Cardiac fibroblast (primary cell): ENCODE measurements at places on chromosomes 2 and 18.

- no peak for DNase-seq
Measured at GRCh38 chr18:74147491-74147778, 199 bp downstream of the FBXO15 start.

DNA sequence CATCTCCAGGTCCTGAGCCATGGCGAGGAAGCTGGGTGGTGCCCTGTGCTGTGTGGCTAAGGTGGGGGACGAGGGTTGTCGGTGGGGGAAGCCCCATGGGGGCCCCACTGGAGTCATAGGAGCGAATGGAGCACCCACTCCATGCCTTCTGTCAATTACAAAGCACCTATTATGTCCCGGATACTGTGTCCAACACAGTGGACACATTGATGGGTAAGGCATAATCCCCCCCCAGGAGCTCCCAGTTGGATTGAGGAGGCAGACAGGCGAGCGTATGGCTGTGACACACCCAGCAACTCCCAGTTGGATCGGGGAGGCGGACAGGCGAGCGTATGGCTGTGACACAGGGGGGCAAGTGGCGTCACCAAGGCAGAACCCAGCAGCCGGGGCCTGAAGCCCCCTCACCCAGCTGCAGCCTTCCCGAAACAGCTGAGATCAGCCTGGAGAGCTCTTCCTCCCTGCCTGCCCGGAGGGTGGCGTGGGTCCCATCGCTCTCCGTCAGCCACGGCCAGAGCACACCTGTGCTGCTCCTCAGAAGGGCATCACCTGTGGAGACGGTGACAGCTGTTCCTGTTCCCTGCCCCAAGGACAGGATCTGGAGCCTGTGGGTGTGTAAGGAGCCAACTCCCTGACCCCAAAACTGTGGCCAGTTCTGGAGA lies 69.6 kb downstream of the HPCAL1 start:
- no peak for DNase-seq

DNA sequence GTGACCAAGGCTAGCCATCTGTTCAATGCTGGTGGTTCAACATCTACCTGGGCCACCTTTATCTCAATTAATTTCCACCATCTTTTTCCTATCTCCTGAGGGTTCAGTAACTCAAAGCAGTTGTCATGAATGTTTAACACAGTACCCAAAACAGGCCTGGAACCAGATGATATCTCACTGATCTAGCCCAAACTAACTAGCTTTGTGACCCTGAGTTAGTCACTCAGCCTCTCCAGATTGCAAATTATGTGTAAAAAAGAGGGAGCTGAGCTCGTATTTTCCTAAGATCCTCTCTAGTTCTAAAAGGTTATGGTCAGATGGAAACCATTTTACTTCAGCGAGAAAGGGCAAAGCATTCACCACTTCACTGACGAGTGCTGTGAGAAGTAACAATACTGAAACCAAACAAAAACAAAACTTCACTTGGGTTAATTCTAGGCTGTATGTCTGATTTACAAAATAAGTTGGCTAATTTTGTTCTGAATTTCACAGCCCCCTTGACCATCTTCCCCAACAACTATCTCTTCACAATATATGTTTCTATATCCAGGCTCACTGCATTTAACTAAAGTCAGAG lies 14.8 kb downstream of the SPRED2 start:
- no peak for DNase-seq

DNA sequence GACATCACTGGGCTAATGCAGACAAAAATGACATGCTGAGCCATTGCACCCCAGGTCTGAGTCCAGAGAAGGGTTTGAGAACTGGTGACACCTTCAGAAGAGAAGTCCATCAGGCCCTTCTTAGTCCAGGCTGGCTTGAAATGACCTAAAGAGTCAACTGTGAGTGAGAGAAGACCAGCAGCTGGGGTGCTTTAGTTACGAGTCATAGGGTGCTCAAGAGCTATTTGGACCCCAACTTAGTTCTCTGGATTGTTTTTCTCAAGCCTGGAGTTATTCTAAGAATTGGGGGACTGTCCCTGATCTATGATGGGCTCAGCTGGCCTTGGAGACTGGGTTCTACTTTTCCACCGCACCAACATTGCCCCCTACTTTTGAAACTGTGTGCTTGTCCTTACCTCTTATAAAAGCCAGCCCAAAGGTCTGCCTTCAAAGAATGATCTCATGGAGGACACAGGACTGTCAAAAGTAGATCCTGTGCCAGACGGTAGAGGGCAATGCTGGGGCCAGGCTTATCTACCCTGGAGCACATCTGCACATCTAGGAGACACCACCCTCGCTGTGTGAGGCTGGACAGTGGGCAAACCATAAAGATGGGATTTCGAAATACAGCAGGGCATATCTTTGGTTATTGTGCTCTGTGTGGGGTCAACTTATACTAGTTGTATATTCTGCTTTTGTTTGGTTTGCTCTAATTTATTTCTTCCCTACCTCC lies 333.0 kb upstream of the SLC14A2 start:
- DNase-seq, result peak; percentile 1

DNA sequence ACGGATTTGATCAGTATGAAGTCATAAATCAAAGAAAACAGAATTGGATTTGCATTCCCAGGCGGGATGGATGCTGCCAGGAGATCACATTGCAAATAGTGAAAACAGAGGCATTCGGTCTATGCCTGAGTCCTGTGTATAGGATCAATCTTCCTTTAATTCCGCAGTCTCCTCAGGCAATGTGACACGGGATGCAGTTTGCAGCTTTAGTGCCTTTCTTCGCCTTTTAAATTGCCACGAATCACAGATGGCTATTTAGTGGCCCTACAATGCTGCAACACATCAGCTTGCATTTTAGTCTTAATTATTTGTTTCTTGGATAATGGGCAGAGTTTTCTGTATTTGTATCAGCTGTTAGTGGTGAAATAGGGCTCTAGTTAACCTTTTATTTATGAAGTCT lies 6.8 kb downstream of the ADCYAP1 start:
- no peak for DNase-seq

- DNase-seq, result no peak
Measured at GRCh38 chr2:233538741-233539140, 27.8 kb downstream of the USP40 start.

DNA sequence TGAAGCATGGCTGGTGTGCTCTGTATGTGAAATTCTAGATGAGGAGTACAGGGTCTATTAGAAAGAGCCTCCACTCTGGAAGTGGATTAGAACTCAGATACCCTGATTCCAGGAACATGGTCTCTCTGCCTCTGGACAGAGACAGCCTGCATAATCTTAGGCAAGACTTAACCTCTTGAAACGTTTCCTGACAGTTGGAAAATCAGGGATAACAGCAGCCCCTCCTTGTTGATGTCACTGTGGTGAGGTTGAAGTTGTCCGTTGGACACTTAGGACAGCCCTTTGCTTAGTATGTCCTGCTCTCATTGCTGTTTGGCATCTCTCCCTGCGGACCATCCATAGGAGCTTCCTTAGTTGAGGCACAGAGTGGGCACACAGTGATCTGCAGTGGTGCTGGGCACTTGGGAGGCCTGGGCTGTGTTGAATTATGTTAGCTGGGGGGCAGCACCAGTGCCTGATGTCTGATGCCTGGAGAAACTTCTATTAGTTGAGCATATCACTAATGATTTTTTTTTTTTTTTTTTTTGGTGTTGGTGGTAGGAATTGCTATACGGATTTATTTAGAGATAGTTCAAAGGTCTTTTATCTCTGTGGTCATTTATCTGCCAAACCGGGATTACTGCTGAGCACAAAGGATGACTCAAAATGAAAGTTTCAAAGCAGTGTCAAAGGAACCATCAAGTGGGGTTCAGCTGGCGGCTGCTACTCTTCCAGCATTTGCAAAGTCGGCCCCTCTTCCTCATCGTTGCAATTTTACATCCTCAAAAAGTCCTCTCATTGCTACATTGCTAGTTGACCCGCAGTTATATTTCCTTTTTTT lies 28.8 kb downstream of the SETBP1 start:
- DNase-seq, result no peak

GRCh38 chr2:149019768-149020167 lies 18.7 kb upstream of the LYPD6B start:
- no peak for DNase-seq

DNA sequence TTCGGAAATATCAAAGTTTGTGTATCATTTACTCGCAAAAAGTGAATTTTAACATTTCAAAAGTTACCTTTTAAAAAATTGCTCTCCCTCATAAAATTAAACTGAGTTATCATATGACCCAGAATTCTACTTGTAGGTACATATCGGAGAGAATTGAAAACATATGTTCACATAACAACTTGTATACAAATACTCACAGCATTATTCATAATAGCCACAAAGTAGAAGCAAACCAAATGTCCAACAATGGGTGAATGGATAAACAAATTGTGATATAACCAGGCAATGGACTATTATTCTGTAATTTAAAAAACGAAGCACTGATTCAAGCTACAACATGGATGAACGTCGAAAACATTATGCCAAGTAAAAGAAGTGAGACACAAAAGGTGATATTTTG lies 412.0 kb upstream of the TCF4 start:
- no peak for DNase-seq

GRCh38 chr2:218853766-218854165 lies 5.8 kb upstream of the WNT6 start:
- peak; percentile 24 for DNase-seq

GRCh38 chr2:237305579-237305978 lies 108.4 kb downstream of the COL6A3 start:
- peak; percentile 24 for DNase-seq

- peak; percentile 95 for DNase-seq
Measured at GRCh38 chr2:197453914-197454398, 604 bp downstream of the COQ10B start.

DNA sequence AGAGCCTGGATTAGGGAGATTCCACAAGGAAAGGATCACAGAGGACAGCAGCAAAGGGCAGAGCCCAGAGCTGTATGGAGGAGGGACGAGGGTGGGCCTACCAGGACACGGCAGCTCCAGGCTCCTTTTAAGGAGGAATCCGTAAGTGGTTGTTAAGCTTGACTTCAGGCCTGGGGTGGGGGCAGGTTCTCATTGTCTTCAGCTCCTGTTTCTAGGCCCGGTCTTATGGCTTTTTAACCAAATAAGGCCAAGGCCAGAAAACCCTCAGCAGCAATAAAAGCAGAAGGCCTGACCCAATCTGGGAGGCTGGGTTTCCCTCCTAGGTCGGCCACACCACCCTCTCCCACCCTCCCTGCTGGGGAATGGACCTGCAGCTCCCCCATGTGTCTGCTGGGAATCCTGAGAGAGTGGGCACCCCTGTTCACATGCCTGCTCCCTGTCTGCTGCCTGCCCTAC lies 111.2 kb downstream of the PLB1 start:
- DNase-seq, result no peak

GRCh38 chr2:32005371-32005976 lies 5.3 kb downstream of the MEMO1 start:
- DNase-seq, result no peak

- DNase-seq, result no peak
Measured at GRCh38 chr18:80190311-80190710, 57.0 kb downstream of the PARD6G start.

DNA sequence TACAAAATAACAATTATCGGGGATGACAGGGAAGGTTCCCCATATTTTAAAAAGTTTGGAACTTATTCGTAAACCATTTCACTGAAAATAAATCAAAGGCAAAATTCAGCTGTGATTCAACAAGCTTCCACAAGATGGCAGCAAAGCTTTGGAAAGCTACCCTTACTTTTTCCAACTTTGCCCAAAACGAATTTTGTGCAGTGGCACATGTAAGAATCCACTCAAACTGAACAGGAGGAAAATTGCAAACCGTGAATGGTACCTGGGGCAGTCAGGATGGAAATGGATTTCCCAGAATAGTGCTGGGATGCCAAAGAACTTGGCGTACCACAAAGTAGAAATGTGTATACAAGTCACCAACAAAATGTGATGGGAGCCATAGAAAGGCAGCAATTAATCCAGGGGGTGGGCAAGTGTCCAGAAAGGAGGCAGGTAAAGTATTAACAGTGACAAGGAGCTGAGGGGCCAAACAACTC lies 10.7 kb downstream of the RPL31 start:
- peak; percentile 68 for DNase-seq

- DNase-seq, result no peak
Measured at GRCh38 chr18:36196238-36196995, 9.1 kb downstream of the MOCOS start.

- no peak for DNase-seq
Measured at GRCh38 chr2:240413813-240414429, 21.5 kb upstream of the GPC1 start.

DNA sequence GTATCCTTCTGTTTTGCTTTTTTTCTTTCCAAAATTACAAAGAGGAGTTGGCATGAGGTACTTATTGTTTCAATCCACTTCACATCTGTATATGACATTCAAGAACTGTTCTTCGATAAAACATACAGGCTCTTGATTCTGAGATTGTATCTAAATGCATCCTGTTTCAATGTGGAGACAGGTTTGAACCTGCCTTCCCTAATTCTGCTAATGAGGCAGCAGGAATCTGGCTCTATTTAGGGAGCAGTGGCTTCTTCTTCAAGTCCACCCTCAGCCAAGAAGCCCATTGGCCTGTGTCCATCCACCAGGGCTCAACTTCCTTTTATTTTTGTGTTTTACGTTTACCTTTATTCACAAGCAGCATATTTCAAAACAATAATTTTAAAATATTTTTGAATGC lies 84.8 kb upstream of the PIK3C3 start:
- no peak for DNase-seq

DNA sequence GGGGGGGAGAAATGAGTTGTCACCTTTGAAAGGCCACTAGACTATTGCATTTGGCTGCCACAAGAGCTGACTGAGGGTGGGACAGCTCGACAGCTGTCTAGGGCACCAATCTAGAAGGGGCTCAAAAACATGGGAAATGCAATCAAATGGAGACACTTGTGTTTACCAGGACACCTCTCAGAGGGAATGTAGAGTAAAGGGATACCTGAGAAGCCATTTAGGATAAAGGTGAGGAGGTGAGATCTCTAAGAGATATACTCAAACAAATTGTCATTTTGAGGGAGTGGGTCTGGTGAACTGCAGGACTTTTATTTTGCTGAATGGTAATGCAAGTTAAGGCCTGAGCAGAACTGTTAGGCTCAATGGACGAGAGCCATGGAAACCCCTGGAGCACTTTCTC lies 159.8 kb downstream of the DDX1 start:
- DNase-seq, result no peak

DNA sequence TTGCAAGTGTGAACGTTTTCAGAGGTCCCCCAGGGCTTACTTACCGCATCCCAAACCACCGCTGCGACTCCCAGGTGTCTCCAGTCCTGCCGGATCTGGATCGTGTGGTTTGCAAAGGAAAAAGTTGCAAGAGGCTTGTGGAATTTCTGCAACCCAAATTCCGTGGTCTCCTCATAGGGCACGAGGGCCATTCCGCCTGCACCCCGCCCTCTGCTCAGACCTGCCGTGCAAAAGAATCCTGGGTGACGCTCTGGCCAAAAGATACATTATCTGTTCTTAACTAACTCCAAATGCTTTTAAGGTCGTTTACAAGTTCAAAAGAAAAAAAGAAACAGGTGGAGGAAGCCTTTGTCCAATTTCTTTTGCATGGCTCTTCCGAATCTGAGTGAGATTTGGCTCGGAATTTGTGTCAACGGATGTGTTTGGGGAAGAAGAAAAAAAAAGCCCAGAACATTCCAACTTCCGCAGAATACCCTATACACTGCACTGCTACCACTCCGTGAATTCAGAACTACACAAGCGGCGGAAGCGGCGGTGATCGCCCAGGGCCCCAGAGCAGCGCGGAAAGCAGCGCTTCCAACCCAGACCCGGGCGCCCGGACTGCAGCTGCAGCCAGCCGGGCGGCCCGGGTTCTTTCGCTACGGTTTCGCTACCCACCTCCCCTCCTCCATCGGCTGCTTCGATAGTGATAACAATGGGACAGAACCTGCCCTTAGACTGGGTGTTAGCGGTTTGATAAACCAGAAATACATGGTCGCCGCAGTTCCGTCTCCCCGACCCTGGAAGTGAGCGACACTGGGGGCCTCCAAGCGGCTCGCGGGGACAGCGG lies 795 bp downstream of the METTL21A start:
- DNase-seq, result peak; percentile 71
